Left forelimb (tissue), 1 donor: ENCODE measurements at places on chromosomes 7 and 10.

DNA sequence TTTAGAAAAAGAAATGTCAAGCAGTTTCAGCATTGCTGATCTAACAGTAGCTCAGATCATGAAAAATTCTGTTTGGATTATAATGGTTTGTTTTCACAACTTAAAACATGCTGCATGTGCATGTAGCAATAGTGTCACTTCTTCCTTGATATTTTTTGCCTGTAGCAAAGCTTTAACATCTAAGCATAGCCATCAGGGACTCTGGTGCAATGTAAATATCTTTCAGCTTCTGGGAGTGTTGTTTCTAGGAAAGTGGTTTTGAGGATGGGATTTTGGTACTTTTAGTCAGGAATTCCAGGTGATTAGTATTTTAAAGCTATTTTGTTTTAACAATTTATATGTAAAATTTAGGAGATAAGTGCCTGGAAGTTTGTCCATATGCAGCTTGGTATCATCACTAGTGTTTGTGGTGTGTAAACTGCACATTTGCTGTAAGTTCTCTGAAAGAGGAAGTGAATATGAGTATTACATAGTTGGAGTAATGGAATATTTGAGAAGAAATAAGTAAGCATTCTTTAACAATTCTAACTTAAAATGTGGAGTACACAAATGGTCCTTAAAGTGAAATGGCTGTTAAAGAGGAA, 1.9 kb downstream of the RSBN1L start:
- DNase-seq, result no peak

GRCh38 chr10:87752566-87752965, 65.5 kb downstream of the ATAD1 start:
- DNase-seq, result no peak

GRCh38 chr7:367351-367901, 77.5 kb downstream of the FOXL3 start:
- DNase-seq, result no peak

GRCh38 chr10:102399217-102400021, 3.9 kb downstream of the NFKB2 start:
- peak; percentile 93 for DNase-seq

DNA sequence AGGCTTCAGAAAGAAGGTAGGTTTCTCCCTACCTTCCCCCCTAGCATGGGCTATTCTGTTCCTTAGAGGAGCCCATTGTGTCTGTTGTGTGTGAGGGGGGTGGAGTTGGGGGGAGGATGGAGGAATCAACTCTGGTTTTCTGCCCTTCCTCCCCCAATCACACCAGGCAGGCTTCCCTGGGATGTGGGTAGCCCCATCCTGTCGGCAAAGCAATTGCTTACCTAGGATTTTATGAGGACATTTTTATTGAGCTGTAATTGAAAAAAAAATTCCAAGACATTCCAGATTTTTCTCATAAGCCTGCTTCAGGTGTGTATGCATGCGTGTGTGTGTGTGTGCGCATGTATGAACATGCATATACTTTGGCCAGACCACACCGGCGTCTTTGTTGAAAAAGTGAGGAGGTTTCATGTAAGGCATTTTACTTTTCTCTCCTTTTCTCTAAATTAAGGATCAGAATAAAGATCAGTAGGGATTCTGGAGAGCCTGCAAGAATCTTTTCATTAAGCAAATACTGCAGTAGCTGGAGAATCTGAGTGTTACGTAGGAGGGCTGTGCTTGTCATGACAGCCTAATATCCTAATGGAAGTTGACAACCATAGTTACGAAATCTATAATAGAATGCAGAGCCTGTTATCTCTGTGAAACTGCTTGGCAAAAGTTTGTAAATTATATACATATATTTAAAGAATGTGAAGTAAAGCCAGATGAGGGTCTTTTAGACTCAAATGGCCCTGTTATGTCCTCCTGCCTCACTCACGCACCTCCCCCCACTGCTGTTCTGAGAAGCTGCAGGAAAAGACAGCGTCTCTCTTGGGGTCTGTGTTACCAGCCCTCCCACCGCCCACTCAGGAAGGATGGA, 27.3 kb upstream of the SAMD8 start:
- DNase-seq, result no peak

DNA sequence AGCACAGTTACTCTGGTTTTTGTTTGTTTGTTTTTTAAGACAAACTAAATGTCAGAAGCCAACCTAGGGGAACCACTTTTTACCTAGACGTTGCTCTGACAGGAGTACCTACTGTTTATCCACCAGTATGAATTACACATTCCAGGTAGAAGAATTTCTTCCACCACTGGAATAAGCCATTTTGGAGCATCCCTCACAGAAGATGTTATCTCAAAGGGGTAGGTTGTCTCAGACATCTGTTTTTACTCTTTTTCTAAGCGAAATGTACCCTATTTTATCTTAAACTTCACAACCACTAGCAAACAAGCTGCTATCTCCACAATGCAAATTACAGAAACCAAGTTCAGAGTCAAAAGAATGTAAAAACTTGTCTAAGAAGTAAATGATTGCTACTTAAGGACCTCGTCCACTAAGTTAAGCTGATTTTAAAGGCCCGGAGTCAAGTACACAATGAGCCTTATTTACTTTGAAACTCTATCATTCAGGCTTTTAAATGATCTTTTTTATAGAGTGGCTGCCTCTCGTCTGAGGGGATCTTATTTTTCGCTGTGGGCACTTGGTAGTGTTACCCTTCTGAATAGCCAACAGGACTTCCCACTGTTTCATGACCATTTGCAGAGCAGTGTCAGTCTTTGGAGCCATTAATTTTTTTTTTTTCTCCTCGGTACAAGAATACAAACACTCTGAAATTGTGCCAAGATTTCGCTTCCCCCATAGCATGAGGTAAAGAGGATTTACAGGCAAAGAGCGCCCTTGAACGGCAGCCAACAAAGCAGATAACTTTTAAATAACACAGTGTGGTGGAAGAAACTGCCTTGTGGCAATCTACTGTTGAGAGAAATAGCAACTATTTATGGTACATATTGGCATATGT, 15.7 kb upstream of the ARMC3 start:
- DNase-seq, result no peak

GRCh38 chr7:115410972-115411686, 489.2 kb downstream of the MDFIC start:
- no peak for DNase-seq

GRCh38 chr10:124717041-124717757, 27.0 kb downstream of the FAM53B start:
- DNase-seq, result no peak

- DNase-seq, result no peak
Measured at GRCh38 chr7:28018446-28018845, 162.1 kb downstream of the JAZF1 start.

DNA sequence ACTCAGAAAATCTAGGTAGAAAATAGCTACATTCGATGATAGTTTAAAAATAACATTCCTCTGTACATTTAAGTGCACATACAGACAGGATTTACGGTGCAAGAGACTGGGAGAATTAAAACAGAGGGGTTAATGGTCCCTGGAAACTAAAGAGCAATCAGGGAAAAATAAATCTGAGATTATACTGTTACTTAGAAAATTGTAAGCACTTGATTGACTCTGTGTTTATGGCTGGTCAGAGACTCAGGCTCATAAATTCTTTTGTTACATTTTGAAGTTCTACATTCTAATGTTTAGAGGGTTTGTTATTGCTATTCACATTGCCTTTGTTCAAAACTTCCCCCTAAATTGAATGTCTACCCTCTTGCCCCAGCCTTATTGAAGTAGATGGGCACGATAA, 54.4 kb downstream of the CDCA7L start:
- no peak for DNase-seq

DNA sequence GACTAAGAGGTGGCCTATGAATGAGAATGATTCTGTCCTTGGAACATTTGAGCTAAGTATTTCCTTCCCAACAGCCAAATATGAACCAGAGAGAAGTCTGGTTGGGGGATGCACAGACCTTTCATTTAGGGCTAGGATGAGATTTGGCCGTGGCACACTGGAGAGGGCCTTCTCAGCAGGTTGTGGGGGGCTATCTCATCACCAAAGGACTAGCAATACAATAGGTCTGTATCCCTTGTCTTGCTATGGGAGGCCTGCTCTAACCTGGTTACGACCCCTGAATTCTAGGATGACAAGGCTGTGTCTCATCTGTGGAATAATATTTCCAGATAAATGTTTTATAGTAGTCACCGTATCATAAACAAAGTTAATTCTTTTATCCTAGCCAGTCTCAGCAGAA, 133.0 kb downstream of the CHRM2 start:
- no peak for DNase-seq

DNA sequence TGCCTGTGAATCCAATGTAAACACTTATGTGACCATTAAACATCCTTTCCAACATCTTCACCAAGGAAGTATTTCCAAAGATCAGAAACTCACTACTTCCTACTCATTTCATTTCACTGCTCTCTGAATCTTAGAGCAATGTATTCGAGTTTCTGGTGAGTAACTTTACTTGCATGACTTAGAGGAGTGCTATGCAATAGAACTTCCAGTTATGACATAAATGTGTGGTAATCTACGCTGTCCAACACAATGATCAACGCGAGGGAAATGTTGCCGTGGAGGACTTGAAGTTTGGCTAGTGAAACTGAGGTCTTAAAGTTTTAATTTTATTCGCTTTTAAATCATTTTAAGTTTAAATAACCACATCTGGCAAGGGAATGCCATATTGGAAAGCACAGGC, 1326.3 kb downstream of the XPNPEP1 start:
- no peak for DNase-seq

DNA sequence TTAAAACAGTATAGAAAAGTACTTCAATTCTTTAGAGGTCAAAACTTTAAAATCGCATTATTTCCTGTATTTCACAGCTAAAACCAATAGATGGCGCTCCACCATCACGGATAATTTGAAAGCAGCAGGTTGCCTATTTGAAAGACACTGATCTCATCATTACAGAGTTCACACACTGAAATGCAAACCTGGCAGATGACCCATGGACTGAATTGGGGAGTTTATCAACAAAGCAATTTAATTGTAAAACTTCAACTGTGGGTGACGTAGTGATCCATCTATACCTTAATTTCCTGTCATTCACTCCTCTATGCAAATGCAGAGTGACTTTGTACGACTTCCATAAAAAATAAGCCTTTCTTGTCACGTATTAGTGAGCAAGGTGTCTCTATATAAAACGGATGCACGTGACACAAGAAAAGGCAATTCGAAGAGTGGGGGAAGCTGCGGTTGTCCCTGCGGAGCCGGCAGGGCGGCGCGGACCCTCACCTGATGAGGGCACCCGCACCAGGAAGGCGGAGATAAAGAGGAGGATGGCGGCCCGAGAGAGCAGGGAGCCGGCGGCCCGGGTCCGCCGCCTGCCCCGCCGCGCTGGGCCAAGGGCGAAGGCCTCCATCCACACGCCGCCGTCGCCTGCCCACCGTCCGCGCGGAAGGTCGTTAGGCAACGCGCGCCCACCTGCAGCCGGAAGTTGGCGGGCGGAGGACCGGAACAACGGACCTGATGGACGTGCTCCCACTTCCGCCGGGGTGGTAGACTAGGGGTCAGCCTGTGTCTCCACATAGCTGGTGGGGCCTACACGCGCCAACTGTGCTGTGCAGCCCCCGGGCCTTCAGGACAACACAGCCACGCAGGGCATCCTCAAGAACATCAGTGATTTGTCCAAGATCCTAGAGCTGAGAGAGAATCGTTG, at the start of gene ZPBP:
Gene ZPBP (minus strand): TSS at position 668 of the 913 bp plus-strand sequence. CDS start 52 bp downstream, at position 616.
- DNase-seq, result no peak

DNA sequence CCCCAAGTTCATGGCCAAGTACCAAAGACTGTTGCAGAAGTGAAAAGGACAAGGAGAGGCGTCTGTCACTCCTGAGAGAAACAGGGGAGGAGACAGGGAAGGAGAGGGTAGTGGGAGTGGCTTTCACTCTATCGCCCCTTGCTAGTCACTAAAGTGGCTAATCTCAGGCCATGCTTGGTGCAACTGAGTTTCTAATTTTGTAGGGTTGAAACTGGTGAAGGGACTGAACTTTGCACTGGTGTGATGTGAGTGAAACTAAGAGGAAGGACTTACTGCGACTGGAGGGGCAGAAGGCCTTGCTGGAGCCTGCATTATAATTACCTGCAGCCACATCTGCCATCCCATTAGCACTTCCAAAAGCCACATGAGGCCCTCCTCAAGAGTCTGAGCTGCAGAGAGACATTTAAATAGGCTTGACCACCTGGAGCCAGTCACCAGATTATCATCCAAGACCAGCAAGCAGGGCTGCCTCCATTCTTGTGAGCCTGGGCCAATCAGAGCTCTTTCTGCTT, 107.2 kb upstream of the EEPD1 start:
- no peak for DNase-seq

DNA sequence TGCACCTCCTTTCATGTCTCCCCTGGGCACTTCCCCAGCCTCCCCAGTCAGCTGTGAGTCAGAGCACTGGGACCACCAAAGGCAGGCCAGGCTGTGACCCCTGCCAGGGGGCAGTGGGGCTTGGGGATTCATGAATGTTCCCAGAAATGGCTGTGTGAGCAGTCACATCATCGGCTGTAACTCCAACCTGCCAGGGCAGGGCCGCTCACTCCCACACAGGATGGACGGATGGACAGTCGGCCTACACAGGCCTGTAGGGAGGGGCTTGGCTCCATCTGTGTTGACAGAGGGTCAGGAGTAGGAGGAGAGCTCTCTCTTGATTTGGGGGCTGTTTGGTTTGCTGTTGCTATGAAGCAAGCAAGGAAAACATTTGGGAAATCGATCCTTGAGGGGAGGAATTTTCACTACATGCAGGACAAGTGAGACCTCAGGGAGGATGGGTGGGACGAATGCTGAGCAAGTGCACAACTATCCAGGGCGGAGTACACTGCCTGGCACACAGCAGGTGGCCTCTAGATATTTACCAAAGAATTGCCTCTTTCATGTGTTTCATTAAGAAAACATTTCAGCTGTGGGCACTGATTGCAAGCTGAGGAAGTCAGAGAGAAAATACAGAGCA, 2.9 kb upstream of the IGFBP1 start:
- no peak for DNase-seq

- no peak for DNase-seq
Measured at GRCh38 chr10:71126432-71126831, 85.9 kb upstream of the UNC5B start.

GRCh38 chr10:48444861-48445841, 138.7 kb downstream of the MAPK8 start:
- peak; percentile 53 for DNase-seq

GRCh38 chr10:119100434-119101238, 3.3 kb upstream of the DENND10 start:
- DNase-seq, result no peak

DNA sequence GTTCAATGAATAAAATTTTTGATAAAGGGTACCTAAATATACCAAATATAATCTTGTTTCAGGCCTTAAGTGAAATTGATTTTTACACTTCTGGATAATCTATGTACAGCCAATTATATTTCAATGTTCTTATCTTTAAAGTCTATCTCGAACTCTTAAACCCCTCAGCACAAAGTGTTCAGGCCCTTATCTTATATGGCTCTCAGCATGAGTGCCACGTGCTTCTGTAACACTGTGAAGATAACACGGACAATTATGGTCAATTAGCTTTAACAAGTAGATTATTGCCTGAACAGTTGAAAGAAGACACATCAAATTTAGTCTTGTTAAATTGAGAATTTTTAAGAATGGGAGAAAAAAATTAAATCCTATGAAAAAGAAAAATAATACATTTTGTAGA, 40.4 kb upstream of the DMTF1 start:
- no peak for DNase-seq

GRCh38 chr7:137768366-137768765, 78.4 kb downstream of the DGKI start:
- no peak for DNase-seq
